ENCODE measurements at places on chromosomes 11 and 22.
A peak's percentile ranks its signal among the peaks of the same experiment; 100 is the strongest.

DNA sequence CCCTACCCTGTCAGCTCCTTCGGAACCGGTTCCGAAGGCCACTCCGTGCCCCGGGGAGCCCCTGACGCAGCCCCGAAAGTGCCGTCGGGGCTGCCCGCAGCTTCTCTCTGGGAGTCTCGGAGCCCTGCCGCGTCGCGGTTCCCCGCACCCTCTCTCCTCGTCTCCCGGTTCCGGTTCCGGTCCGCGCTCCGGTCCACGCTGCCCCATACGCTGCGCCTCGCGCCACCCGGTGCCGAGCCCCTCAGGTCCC, 618 bp downstream of the MTA2 start:
- DNase-seq = no peak

- no peak for DNase-seq
Observed at GRCh38 chr11:8971196-8971923, 7.1 kb upstream of the TMEM9B start.

DNA sequence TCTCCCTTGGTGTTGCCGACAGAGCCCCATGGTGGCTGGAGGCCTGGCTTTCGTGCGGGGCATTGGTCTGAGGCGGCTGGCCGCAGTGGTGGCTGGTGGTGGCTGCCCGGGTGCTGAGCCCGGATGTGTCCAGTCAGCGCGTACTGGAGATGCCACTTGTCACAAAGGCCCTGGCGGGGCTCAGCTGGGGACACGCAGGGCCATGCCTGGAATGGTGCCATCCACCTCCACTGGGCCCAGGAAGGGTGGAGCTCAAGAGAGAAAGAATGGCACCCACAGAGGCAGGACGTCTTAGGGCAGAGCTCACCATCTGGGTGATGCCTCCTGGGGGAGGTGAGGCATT, 92.5 kb downstream of the CEP164 start:
- DNase-seq = no peak

GRCh38 chr11:128686745-128687177, 7.1 kb upstream of the FLI1 start:
- no peak for DNase-seq

DNA sequence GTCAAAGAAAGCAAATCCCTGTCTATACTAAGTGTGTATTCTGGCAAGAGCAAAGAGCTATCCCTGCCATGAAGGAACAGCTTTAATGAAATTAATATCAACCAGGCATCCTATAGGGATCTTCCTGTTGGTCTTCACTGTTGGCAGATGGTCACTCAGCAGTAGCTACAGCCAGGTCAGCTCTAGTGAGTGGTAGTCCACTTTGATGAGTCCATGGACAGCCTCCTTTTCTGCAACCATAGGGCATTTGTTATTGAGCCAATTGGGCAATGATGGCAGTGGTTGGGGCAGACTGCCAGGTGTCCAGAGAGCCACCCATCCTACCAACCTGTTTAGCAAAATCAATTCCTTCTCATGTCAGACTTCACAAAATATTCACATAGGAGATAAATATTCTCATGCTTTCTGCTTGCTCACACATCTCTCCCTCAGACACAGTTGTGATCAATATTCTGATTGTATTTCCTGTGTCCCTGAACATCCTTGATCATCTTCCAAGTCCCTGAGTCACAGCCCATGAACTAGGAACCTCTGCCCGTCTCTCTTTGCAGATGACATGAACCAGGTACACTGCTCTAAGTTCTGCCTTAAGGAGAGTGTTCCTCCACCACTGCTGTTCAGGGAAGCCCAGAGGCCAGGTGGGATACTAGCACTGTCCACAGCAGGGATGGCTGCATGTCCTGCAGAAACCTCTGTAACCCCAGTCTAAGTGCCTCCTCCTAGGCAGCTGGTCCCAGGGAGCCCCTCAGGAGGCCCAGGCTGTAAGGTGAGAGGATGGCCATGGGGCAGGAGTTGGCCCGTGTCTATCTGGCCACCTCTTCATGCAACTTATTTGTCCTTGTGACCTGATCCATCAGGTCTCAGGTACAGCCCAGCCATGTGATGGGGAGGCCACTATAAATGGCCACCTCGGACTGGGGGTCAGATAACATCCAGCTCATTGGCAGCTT, 74.2 kb upstream of the IGLL5 start:
- DNase-seq = no peak

GRCh38 chr11:72609045-72609444, 65.2 kb downstream of the PDE2A start:
- no peak for DNase-seq

DNA sequence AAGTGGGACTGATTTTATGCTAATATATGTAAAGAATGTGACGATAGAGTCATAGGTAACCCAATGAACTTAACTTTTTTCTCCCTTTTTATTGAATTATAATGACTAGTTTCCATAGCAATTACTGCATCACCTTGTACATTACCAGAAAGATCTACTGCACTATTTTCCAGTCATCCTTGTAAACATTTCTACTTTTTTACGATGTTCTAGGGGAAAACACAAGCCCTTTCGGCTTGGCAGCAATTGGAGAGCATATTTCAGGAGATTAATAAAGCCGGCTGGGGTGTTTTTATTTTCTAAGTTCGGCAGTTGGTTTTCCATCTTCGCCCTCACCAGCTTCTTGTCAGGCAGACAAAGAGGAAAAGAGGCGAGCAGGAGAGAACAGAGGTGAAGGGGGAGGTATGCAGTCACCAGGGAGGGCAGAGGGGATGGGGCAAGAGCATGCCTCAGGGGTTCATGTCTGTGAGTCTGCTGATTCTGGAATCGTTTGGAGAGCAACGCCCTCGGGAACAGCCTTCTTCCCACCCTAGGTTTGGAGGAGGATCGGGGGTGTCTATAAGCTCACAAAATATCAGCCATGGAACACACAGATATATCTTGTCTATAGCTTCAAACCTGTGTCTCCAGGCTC, 476.4 kb downstream of the MIAT start:
- no peak for DNase-seq

GRCh38 chr11:8768625-8769333, 86.2 kb downstream of the RPL27A start:
- no peak for DNase-seq

DNA sequence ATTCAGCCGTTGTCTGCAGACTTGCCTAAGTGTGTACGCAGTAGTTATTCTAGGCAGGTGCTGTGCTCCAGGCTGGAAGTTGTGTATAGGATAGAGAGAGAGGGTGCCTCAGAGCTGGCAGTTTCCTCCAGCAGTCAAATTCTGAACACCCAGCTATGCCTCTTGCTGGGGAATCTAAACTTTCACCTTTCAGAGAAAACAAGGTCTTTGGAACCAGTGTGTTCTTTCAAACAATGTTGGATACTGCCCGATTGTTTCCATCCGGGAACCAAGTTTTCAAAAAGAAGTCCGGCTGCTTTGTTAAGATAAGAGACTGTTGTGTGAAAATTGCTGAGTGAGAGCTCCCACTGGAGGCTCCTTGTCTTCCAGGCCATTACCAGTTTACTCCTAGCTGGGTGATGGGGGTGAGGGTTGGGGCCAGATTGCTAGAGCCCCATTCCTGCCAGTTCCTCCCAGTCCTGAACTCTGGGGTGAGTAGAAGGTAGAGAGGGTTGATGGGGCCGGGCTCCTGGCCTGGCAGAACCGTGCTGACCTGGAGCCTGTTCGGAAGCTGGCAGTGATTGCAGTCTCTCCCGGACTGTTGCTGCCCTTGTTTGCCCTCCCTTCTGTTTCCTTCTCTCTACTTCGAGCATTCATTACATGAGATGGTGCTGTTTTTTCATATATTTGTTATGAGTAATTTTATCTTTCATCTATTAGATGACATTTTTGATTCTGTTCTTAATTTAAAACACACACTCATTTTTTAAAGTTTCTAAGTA, 150.2 kb downstream of the TEAD1 start:
- DNase-seq = no peak

GRCh38 chr22:19178065-19178656, 375 bp downstream of the SLC25A1 start:
- DNase-seq = no peak

DNA sequence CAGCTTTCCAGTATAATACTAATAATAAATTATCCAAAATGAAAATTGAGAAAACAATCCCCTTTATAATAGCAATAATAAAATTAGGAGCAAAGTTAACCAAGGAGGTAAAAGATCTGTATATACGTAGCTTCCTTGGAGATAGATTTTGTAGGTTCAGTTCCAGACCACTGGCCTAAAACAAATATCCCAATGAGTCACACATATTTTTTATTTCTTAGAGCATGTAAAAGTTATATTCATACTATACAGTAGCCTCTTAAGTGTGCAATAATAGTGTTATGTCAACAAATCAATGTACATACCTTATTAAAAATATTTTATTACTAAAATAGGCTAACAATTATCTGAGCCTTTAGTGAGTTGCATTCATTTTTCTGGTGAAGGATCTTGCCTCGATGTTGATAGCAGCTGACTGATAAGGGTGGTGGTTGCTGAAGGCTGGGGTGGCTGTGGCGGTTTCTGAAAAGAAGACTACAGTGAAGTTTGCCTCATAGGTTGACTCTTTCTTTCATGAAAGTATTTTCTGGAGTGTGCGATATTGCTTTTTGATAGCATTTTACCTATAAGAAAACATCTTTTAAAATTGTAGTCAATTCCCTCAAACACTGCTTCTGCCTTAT, 178.5 kb downstream of the ARHGAP42 start:
- no peak for DNase-seq

GRCh38 chr22:38474003-38474607, 6.2 kb downstream of the KDELR3 start:
- no peak for DNase-seq

GRCh38 chr22:39254789-39255298, 10.1 kb upstream of the PDGFB start:
- DNase-seq = no peak

DNA sequence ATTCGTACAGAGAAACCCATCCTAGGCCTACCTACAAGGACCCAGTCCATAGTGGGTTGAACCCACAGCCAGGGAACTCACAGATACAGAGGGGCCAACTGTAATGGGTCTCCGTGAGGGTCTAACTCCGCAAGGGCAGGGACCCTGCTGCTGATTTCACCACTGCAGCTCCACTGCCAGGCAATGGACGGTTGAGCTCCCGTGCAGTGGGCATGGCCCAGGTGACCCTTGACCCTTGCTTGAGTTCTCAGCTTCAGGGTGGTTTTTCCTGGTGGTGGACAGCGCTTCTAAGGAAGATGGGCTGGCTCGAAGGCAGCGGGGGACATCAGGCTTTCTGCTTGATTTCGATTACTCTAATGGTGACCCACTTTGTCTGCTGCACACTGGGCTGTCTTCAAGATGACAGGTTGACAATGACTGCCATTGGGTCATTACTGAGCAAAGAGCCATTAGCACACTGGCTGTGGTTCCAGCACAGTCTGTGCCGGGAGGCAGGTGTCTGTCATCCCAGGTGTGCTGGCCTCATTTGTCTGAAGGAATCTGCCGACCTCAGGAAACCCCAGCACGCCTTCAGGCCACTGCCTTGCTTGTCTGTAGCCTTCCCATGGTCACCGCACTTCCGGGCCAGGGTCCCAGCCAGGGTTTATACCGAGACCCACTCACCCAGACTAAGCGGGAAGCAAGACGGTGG, 3.7 kb upstream of the GAL start:
- no peak for DNase-seq

DNA sequence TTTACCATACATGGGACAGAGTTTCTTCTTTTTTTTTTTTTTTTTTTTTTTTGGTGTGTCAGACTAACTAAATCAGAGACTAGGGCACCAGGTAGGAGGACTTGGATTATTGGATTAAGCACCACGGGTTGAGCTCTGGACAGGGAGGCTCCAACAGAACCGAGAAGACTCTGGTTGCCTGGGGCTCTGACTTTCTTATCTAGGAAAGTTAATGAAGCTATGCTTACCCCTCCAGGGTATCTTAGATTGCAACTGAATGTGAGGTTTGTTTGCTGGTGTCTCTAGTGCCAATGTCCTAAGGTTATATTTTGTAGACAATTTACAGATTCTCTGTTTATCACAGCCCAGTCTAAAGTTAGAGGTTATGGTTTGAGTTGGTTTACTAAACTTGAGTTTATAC, 18.1 kb downstream of the ETS1 start:
- no peak for DNase-seq

DNA sequence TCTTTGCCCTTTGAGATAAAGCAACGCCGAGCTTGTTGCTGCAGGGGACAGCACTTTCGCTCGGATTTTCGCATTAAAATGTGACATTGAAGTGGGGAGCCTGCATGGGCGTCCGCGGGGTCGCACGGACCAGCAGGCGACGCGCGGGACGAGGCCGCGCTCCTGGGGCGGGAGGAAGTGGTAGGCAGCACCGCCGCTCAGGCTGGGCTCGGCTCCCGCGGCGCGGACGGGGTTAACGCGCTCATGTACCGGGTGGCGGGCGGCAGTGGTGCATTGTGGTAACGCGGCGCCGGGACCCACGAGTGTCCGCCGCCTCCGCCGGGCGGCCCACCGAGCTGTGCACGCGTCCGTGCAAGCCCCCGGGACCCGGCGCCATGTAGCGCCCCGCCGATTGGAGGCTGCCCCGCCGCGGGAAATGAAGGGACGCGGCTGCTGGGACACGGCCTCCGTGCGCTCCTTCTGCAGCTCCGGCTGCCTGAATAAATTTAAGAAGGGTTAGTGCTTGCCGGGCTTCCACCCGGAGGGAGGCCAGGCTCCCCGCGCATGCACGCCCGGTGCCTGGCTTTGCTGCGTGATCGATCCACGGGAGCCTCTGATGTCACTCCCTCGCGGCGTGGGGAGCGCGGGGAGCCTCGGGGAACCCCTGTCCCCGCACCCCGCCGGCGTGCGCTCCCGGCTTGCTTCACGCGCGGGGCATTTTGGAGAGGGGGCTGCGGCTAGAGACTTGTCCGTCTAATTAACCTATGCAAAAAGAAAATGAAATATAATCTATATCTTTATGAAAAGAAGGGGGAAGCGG, 127.7 kb downstream of the OSBP2 start:
- DNase-seq = no peak

- DNase-seq = no peak
Observed at GRCh38 chr11:2587976-2588748, 111.6 kb downstream of the KCNQ1OT1 start.

- no peak for DNase-seq
Observed at GRCh38 chr11:129652835-129653234, 162.8 kb upstream of the TMEM45B start.

- DNase-seq = peak; percentile 69
Observed at GRCh38 chr22:25488244-25489020, 76.0 kb upstream of the GRK3 start.

- DNase-seq = no peak
Observed at GRCh38 chr22:29251981-29252911, 15.5 kb downstream of the RHBDD3 start.

GRCh38 chr11:13831696-13832095, 130.8 kb upstream of the SPON1 start:
- peak; percentile 58 for DNase-seq

GRCh38 chr11:117426297-117426685, 98.6 kb downstream of the CEP164 start:
- peak; percentile 31 for DNase-seq

- no peak for DNase-seq
Observed at GRCh38 chr11:87180742-87181141, 143.0 kb downstream of the TMEM135 start.

GRCh38 chr11:32006799-32007388, 84.0 kb upstream of the RCN1 start:
- DNase-seq = no peak

DNA sequence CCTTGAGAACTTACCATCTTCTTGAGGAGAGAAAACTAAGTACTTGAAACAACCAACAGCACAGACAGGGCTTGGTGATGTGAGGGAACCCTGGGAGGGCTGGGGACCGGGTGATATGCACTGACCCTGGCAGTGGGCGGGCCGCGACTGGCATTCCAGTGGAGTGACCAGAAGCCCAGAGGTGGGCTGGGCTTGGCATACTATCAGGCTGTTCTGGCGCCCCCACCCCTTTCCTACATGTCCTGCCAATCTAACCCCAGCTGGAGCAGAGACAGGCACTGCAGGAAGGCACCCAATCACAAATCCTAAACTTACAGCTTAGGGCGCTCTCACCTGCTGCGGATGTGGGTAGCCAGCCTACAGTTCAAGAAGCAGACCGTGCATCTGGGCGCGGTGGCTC, 54.0 kb upstream of the GCAT start:
- no peak for DNase-seq

Data from SHP77 treated with DMSO at 0.1 percent for 48 hours (cell line).